ENCODE measurements at places on chromosomes 13 and 19.
A peak's percentile ranks its signal among the peaks of the same experiment; 100 is the strongest.

DNA sequence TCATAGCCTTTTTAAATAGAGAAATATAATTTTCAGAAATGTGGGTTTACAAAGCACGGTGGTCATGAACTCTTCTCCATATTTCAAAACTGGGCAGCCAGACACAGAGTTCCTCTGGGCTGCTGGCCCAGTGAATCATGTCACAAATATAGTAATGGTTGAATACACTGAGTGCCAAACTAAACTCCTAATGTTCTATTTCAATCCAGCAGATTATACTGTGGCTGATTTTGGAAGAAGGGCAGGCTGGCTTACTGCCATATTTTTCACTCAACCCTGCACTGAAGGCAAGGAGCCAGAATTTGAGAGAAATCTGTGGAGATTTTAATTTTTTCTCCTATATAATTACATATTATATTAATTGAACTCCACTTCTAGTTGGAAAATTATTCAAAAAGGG lies 17.0 kb upstream of the PRR20A start:
- no peak for DNase-seq

- no peak for DNase-seq
Observed at GRCh38 chr19:3045191-3045590, 16.1 kb upstream of the TLE2 start.

DNA sequence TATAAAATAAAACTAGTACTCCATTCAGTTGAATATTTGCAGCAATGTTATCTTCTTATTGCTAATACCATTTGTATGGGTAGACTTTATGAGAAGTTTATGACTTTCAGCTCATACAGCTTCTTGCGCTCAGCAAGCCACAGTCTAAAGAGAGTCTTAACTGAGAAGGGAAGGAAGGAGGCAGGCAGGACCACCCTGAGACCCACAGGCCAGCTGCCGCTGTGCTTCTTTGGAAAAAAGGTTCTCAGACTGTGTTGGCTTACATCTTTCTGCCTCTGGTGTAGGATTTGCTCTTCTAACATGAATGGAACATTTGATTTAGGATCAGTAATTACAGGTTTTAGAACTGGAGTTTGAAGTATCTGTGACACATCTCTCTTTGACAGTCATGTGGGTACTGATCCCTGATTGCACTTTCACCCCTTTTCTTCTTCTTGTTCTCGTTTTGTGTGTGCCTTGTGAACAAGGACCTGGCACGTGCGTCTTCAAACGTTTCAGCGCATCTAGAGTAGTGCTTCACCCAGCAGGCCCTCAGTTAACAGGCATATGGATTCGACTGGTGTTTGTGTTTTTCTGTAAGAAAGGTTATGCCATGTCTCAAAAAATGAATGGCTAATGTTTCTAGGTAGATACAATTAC lies 7.1 kb upstream of the GPR18 start:
- DNase-seq, result no peak

- no peak for DNase-seq
Observed at GRCh38 chr13:101218484-101218883, 197.8 kb downstream of the NALCN start.

GRCh38 chr19:4467835-4468234 lies 4.3 kb upstream of the HDGFL2 start:
- DNase-seq, result no peak

DNA sequence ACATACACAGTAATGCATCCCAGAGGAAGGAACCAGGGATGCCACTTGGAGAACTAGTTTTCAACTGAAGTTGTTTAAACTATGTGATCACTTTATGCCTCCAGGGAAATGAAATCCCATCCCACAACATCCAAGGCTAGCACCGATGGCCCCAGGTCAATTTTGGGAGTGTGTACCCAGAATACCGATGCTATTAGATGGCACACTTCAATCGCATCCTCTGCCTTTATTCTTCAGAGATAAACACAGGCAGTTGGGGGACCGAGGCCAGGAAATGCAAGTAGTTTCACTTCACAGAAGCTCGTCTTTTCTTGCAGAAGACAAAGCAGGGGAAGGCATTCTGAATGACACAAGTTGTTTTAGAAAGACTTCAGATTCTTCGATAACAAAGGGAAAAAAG lies 13.8 kb downstream of the STK24 start:
- DNase-seq, result no peak

DNA sequence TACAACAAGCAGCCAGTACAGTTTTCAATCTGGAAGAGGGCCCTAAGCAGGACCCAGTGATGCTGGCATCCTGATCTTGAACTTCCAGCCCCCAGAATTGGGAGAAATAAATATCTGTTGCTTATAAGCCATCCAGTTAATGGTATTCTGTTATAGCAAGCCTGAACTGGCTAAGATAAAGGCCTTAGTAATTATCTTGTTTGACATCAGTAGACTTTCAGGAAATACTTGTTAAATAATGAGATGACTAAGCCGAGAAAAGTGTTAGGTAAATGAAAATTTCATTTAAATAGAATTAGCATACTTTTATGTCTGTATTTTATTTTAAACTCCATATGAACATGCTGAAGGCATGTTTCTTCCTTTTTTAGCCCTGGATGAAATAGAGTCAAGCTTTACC lies 188.2 kb downstream of the OLFM4 start:
- DNase-seq, result no peak

GRCh38 chr13:48890391-48890790 lies 85.3 kb upstream of the FNDC3A start:
- DNase-seq, result no peak

GRCh38 chr19:52070496-52070895 lies 21.9 kb upstream of the ZNF432 start:
- no peak for DNase-seq

GRCh38 chr13:91902291-91902690 lies 503.9 kb downstream of the GPC5 start:
- no peak for DNase-seq

DNA sequence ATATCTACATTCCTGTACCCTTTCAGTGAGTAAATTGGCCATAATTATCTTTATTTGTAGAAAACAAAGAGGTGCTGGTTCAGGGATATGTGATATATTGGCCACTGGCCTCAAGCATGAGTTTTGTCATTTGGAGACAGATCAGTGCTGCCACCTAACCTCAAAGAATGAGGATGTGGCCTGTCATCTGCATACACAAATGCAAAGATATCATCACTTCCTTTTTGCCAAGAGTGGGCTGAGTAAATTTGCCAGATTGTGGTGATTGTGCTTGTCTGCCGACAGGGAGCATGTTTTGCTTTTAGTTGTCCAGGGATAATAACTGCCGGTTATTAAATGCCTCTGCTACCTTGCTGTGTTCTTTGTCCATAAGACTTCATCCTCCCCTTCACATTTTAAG lies 44.2 kb downstream of the WASF3 start:
- peak; percentile 3 for DNase-seq

DNA sequence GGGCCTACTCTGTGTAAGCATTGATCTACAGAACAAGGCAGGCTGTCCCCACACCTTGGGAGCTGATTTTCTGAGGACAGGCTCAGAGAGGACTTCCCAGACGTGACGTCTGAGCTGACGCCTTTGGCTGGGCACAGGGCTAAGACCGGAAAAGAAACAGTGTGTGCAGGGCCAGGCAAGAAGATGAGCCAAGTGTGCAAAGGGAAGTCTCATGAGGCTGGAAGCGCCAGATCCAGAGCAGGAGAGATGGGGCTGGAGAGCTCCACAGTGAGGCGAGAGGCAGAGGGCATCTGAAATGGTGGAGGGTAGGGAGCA lies 12.7 kb downstream of the IGLON5 start:
- no peak for DNase-seq

- DNase-seq, result no peak
Observed at GRCh38 chr13:109715902-109716301, 70.5 kb downstream of the IRS2 start.

GRCh38 chr13:111589992-111590391 lies 269.6 kb downstream of the TEX29 start:
- DNase-seq, result no peak

GRCh38 chr19:43636121-43636683 lies 3.4 kb downstream of the CADM4 start:
- no peak for DNase-seq

- no peak for DNase-seq
Observed at GRCh38 chr13:110341445-110342244, 34.6 kb downstream of the COL4A2 start.

DNA sequence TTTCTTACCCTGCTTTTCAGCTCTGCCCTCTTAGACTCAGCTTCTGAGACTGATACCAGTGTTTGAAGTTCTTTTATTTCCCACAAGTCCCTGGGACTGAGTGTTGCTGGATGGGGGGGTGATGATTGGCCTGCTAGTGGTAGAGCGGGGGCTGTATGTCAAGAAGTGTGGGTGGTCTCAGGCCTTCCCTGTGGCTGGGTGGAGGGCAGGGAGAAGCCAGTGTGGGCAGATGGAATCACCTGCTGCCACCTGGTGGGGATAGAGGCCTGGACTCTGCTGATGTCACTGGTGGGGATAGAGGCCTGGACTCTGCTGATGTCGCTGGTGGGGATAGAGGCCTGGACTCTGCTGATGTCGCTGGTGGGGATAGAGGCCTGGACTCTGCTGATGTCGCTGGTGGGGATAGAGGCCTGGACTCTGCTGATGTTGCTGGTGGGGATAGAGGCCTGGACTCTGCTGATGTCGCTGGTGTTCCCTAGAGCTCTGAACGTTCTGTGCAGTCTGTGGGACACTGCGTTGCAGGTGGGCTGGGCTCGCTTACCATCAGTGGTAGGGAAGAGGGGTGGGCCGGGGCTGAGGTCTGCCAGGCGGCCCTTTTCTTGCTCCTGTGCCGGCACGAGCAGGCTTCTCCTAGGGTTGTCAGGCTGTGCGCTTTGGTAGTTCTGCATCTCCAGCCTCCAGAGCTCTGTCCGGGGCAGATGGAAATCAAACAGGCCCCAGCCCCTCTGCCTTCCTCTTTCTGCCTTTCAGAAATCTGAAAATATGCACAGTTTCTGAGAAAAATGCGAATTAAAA lies 101.3 kb downstream of the ARHGEF7 start:
- DNase-seq, result peak; percentile 52

- DNase-seq, result no peak
Observed at GRCh38 chr13:46578590-46578975, 25.6 kb downstream of the LRCH1 start.

DNA sequence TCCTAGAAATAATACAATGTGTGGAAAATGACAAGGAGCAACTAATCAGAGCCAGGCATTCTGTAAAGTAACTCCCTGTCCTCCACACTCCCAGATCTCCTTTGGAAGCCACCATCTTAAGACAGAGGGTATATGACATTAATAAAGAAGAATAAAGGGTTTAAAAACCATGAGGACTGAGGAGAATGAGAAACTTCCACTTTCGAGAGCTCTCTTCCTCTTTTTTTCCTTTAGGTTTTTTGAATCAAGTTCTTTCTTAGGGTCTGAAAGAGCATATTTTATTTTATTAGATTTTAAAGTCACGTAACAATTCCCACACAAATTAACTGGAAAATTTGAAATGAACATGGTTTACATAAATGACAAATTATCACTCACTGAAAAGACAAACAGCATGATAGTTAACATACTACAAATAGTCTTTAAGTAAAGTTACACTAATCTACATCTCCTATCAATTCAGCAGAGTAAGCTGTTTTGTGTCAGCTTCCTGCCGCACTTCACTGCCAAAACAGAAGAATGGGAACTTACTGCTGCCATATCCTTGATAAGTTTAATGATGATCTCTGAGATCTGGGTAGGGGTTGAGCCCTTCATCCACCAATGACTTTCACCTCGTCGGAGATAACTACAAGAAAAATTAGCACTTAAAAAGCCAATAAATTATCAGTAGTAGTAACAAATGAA lies 38.6 kb upstream of the FBXL3 start:
- no peak for DNase-seq

- DNase-seq, result no peak
Observed at GRCh38 chr13:77896536-77896935, 22.1 kb downstream of the EDNRB start.

DNA sequence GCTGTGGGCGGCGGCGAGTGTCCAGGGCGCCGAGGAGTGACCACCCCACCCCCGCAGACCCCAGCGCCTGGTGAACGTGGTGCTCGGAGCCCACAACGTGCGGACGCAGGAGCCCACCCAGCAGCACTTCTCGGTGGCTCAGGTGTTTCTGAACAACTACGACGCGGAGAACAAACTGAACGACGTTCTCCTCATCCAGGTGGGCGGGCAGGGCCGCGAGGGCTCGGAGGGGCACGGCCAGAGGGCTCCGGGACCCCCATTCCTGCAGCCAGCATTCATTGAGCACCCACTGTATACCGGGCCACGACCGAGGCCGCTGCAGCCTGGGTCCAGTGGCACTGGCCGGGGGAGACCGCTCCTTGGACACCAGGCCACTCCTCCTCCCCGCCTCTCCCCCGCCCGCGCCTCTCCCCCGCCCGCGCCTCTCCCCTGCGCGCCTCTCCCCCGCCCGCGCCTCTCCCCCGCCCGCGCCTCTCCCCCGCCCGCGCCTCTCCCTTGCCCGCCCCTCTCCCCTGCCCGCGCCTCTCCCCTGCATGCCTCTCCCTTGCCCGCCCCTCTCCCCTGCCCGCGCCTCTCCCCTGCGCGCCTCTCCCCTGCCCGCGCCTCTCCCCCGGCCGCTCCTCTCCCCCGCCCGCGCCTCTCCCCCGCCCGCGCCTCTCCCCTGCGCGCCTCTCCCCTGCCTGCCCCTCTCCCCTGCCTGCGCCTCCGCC lies 3.2 kb downstream of the PRTN3 start:
- no peak for DNase-seq

DNA sequence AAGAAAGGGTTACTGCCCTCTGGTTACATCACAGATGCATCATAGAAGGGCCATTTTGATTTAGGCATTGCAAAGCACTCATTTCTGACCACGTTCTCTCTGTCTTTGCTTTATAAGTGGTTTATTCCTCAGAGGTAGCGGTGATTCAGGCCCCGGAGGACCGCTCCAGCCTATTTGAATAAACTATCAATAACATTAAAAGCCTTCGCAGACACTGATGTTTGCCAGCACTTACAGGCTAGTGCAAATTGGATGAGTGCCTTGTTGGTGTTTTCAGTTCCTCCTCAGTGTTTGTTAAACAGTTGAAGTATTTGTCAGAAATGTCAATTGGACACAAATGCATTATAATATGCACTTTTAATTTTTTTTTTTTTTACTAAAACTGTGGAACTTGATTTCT lies 120.2 kb downstream of the RXFP2 start:
- peak; percentile 23 for DNase-seq

GRCh38 chr19:17103177-17103576 lies 27.6 kb downstream of the MYO9B start:
- peak; percentile 27 for DNase-seq

GRCh38 chr19:51959791-51960190 lies 26.8 kb downstream of the ZNF350 start:
- no peak for DNase-seq

Data from SK-N-DZ (cell line).